ENCODE measurements at places on chromosomes 13 and 19.
A peak's percentile ranks its signal among the peaks of the same experiment; 100 is the strongest.

DNA sequence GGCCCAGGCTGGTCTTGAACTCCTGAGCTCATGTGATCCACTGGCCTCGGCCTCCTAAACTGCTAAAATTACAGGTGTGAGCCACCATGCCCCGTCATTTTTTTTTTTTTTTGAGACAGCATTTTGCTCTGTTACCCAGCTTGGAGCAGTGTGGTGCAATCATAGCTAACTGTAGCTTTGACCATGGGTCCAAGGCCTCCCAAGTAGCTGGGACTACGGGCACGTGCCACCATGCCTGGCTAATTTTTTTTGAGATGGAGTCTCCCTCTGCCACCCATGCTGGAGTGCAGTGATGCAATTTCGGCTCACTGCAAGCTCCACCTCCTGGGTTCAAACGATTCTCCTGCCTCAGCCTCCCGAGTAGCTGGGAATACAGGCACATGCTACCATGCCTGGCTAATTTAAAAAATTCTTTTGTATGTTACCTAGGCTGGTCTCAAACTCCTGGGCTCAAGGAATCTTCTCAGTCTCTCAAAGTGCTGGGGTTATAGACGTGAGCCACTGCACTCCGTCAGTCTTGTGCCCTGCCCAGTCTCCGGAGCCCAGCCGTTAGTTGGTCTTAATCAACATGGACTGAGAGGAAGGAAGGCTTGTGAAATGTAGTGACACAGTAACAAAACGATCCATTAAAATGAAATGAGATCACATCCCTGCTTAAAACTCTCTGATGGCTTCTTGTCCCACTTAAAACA lies 1.4 kb upstream of the LRG1 start:
- no peak for DNase-seq

GRCh38 chr13:71325556-71325955 lies 541.4 kb downstream of the DACH1 start:
- DNase-seq = no peak

- DNase-seq = peak; percentile 47
Observed at GRCh38 chr13:91347996-91348905, 764 bp downstream of the MIR17HG start.

DNA sequence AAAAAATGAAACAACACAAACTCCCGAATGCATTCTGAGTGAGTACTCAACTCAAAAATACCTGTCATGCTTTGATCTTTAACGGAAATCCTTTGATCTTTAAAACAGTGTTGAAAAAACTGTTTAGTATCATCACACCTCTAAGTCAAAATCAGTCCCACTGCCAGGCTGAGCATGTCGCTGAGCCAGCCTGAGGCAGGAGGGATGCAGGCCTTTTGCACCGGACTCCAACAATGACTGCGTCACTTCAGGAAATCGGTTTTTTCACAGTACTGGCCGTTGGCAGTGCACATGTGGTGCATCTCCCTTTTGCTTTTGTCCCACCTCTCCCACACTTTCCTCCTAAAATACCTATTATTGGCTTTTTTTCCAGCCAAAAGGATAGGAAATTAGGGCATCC lies 78.2 kb downstream of the SHISA2 start:
- no peak for DNase-seq

DNA sequence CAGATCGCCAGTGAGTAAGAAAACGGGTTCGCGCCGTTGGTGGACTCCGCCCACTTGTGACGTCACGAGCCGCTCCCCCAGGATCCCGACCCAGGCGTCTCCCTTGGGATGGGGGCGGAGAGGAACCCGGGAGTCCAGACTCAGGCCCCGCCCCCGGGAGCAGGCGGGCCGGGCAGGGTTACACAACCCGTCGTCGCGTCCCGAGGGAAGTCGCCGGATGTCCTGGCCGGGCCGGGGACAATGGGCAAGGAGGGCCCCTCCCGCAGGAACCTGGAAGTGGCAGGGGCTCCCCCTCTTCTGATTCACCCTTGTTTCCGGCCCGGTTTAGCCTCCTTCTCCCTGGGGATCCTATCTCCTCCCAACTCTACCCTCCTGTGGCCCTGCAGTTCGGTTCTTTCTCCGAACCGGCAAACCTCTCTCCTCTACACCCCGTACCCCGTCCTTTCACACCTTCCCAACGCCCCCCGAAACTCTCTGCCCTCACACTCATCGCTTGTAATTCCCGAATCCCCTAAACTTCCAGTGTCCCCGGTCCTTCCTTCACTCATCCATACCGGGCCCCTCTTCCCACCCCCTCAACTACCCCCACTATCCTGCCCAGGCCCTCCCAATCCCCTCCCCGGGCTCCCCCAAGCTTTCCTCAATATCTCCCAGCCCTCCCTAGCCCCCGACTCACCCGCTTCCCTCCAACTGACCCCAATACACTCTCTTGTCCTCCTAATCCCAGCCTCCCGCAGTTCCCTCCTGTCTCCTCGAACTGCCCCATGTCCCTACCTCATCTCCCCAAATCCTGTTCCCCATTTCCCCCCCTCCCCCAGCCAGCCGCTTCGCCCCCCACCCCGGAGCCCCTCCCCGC lies 20.0 kb upstream of the ERCC1 start:
- DNase-seq = no peak

- DNase-seq = no peak
Observed at GRCh38 chr13:26300140-26300539, 46.2 kb downstream of the CDK8 start.

DNA sequence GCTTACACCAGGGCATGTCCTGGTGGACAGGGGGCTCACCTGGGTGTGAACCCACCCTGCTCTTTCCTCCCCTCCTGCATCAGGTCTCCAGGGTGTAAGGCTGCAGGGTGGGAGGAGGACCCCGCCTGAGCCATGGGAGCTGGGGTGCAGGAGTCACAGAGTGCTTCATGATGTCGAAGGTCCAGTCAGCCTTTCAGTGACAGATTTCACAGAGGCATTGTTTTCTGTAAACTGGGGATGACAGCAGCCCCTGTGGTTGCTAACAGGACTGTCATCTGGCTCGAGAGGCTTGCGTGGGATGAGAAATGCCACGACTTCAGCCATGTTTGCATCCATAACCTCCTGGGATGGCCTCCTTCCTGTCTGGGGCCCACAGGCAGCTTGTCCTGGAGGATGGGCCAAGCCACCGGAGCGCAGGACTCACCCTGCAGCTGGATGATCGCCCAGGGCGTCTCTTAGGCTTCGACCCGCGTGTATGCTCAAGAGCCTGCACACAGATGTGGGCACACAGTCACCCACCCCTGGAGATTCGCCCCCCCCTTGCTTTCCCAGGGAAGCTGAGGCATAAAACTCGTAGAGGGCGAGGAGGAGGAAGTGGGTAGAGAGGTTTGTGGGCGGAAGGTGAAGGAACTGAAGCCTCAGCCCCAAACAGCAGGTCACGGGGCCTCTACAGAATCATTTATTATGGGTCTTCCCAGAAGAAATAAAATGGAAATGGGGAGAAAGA lies 4.9 kb downstream of the NANOS3 start:
- DNase-seq = no peak

DNA sequence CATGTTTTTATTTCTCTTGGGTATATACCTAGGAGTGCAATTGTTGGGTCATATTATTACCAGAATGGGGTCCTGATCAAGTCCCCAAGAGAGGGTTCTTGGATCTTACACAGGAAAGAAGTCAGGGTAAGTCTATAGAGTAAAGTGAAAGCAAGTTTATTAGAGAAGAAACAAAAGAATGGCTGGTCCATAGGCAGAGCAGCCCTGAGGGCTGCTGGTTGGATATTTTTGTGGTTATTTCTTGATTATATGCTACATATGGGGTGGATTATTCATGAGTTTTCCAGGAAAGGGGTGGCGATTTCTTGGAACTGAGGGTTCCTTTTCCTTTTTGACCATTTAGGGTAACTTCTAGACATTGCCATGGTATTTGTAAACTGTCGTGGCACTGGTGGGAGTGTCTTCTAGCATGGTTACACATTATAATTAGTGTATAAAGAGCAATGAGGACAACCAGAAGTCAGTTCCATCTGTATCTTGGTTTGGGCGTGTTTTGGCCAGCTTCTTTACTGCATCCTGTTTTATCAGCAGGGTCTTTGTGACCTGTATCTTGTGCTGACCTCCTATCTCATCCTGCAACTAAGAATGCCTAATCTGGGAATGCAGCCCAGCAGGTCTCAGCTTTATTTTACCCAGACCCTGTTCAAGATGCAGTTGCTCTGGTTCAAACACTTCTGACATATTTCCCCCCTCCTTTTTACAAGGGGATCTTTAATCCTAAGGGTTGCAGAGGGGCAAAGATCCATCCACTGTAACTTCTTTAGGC lies 41.1 kb downstream of the CEACAM1 start:
- no peak for DNase-seq

- no peak for DNase-seq
Observed at GRCh38 chr19:31491242-31491641, 142.0 kb upstream of the TSHZ3 start.

GRCh38 chr19:54459282-54460229 lies 4.0 kb downstream of the LENG9 start:
- no peak for DNase-seq

DNA sequence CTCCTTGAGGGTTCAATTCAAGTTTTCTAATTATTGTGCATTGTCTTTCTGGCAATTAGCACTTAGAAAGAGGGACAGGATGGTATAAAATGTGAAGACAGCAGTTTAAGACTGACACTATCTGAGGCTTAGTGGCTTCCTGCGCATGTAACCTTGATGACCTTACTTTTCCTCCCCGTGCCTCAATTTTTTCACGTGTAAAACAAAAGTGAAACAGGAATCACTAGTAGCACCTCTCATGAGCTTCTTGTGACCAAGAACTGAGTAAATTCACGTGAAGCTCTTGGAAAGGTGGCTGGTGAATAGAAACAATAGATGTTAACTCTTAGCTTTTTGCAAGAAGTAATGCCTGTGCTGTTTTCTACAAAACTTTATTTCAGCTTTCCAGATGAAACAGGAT lies 233.9 kb downstream of the LMO7 start:
- DNase-seq = no peak
